Activated CD8-positive, alpha-beta memory T cell treated with anti-CD3 and anti-CD28 coated beads for 48 hours (primary cell): ENCODE measurements at places on chromosomes 12 and 14.

DNA sequence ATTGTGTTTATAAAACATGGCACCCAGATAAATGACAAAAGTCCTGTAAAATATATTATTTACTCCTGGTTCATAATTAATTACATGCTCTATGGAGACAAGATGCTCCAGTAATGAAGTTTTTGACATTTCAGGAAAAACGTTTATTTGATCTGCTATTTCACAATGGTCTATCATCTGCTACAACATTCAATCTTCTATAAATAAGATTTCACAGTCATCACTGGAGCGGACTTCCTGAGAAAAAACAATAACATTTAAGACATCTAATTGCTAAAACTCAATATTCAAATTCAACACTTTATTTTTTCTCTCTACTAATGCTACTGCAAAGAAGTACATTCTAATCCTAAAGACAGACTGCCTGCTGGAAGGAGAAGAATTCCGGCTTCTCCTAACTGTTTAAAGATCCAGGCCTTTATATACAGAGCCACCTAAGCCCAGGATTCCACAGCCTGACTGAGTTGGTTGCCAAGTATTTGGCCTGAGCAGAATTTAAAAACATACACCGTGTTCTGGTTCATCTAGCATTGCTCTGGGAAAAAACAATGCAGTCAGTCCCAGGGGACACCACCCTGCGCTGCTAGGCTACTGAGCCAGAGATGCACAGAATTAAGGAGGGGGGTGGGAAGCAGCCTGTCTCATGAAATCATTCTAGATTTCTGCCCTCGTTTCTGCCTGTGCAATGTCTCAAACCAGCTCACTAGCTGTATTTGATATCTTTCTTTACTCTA, 58.0 kb downstream of the TMTC1 start:
- DNase-seq = no peak

DNA sequence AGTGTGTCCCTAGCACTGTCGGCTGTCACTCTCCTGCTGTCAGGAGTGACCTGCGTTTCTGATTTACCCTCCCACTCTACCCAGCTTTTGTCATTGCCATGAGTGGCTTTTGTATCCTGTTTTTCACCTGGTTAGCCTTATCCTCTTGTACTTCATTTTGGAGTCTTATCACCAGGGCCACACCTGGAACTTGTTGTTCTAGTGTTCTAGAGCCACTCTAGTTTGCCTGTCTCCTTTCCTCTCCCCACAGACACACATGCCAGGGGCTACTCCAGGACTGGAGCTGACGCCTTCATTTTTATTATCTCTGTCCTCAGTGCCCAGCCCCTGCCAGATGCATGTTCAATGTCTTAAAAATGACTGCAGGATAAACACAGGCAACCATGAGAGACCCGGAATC, 34.2 kb downstream of the ZC3H14 start:
- DNase-seq = no peak

- DNase-seq = no peak
These were observed 147.4 kb upstream of the EGLN3 start for GRCh38 chr14:34098045-34098984.

DNA sequence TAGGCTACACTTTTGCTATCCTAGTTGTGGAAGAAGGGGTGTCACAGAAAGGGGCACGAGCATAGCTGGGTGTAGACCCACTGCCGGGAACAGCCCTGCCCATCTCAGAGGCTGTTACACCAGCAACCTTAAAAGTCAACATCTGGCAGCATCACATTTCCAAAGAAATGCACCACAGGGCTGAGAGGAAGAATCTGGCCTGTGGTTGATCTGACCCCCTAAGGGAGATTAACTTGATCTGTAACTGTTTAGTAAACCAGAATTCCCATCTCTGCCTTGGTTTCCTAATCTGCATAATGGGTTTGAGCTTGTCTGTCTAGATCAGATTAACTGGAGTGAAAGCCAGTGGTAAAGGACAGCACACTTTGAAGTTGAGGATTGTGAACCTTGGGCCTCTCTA, 1.3 kb downstream of the LRP1-AS start:
- no peak for DNase-seq

- no peak for DNase-seq
These were observed 93.6 kb upstream of the TMTC2 start for GRCh38 chr12:82593143-82593542.

DNA sequence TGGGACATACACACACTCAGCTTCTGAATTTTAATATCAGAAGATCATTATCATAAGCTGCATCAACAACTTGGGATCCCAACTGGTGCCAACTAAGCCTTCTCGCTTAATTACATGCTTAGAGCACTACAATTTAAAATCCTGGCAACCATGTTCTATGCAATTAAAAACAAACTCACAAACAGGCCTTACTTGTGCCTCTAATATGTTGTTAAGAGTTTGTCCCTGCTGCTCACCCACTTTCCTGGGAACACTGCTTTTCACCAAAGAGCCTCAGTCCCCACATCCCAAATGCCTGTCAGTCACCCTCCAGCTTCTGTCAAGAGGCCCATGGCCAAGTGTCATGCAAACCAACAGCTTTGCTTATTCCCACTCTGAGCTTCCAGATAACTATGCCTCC, 69.7 kb downstream of the TTC9 start:
- DNase-seq = no peak

GRCh38 chr12:113852695-113853490, 113.2 kb downstream of the RBM19 start:
- DNase-seq = no peak

GRCh38 chr14:95979339-95980042, 59.7 kb upstream of the C14orf132 start:
- DNase-seq = no peak

- no peak for DNase-seq
These were observed 1.5 kb downstream of the ENO2 start for GRCh38 chr12:6915789-6916285.

GRCh38 chr12:28937196-28937595, 211.9 kb upstream of the FAR2 start:
- DNase-seq = no peak

GRCh38 chr14:68285421-68286179, 466.0 kb downstream of the RAD51B start:
- DNase-seq = peak; percentile 44

DNA sequence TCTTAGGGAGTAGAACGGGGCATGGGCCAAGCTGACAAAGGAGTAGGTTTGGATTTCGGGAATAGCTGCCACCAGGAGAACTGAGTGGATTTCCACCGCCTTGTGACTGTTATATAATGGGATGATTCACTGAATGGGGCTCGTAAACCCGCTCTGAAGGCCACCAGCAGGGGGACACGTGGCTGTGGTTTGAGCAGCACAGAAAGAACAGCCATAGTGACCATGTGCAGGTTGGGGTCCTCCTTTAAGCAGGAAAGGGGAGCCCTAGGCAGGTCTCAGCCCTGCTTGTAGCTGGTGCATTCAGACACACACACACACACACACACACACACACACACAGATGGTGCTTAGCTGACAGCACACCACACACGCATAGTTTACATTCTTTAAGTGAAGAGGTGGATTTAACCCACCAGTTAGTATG, 8.6 kb upstream of the ASB2 start:
- no peak for DNase-seq

DNA sequence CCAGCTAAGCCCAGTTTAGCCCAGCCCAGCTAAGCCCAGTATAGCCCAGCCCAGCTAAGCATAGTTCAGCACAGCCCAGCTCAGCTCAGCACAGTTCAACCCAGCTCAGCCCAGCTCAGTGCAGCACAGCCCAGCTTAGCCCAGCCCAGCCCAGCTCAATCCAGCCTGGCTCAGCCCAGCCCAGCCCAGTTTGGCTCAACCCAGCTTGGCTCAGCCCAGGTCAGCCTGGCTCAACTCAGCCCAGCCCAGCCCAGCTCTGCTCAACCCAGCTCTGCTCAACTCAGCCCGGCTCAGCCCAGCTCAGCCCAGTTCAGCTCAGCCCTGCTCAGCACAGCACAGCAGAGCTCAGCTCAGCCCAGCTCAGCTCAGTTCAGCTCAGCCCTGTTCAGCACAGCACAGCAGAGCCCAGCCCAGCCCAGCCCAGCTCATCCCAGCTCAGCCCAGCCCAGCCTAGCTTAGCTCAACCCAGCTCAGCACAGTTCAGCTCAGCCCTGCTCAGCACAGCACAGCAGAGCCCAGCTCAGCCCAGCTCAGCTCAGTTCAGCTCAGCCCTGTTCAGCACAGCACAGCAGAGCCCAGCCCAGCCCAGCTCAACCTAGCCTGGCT, 330.9 kb downstream of the TMEM121 start:
- DNase-seq = no peak
